Hematopoietic multipotent progenitor cell (in vitro differentiated cells): ENCODE measurements at places on chromosomes 1 and 21.
A peak's percentile ranks its signal among the peaks of the same experiment; 100 is the strongest.

GRCh38 chr1:218266356-218266755 is 18.7 kb upstream of the RRP15 start:
- DNase-seq: no peak

DNA sequence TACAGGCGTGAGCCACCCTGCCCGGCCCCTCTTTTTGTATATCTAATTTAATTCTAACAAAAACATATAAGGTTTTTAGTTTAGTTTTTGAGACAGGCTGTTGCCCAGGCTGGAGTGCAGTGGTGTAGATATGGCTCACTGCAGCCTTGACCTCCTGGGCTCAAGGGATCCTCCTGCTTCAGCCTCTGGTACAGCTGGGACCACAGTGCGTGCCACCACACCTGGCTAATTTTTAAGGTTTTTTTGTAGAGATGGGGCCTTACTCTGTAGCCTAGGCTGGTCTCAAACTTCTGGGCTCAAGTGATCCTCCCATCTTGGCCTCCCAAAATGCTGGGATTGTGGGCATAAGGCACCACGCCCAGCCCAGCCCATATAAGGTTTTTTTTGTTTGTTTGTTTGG is 18.8 kb downstream of the ENSA start:
- DNase-seq: no peak

DNA sequence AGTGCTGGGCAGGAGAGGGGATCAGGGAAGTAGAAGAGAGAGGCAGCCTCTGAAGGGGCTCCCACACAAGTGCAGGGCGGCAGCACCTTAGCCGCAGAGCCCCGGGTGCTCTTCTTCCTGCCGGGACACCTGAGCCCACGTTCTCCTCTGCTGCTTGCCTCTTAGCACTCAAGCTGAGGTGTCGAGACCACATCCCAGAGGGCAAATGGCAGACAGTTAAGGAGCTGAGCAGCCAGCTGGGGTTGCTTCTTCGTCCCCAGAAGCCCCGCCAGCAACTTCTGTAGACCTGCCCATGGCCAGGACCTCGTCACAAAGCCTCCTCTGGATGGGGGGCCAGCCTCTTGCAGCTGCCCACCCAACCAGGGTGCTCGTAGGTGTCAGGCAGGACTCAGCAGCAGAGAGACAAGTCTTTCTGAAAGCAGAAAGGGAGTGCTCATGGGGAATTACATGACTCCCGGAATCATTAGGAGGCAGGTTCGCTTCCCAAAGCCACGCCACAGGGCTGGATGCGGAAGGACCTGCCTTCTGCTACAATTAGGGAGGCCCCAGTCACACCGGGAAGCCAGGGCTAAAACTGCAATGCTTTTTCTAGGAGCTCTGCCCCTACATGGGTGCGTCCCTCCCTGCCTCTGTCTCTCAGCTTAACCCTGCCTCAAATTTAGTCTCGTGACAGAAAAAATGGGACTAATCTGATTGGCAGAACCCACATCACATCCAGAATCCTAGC is 141.4 kb upstream of the RAB4A start:
- DNase-seq: no peak

GRCh38 chr1:187491082-187491720 is 662.5 kb downstream of the PLA2G4A start:
- DNase-seq: no peak

DNA sequence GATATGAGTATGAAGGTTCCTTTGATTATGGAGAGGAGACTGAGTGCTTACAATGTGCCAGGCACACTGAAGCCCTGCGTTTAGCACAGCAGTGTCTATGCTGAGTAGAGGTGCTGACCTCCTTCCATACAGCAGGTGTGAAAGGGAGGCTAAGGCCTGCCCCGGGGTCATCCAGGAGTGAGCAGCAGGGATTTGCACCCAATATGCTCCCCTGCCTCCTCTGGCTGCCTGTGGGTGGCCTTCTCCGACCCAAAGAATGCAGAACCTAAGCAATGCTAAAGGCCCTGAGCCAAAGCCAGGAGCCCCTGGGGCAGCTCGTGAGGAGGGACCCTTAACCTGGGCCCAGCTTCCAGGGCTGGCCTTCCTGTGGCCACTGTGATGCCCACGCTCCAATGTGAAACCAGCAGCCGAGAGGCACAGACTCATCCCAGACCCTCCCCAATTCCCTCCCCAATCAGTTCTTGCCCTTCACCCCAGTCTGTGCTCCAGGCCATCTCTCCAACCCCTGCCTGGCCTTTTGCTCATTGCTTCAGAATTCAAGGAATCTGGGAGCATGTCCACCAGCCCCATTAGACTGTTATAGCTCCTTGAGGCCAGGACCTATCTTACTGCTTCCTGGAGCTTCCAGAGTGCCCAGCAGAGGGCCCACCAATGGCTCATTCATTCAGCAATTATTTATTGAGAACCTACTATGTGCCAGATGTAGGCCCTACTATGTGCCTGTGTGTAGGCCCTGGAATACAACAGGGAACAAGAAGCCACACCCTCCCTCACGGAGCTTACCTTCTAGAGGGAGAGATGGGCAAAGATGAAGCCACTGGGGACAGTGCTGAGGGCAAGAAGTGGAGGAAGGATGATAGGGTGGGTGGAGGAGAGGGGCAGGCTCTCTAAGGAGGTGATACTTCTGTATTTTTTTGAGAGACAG is 53.3 kb downstream of the TAS1R2 start:
- no peak for DNase-seq

DNA sequence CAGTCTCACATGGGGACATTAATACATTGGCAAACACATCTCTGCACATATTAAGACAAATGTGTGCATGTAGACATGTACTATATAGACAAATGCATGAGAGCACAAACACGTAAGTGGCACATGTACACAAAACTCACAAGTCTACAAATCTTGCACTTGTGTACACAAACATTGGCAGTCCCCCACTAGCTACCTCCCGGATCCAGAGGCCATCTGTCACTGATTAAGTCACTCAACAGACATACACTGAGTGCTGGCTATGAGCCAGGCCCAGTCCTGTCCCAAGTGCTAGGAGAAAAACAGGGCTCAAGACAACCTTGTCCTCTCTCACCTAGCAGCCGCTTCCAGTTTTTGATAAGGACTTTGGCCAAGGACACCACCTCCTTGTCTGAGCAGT is 7.0 kb downstream of the TCEA3 start:
- DNase-seq: no peak

DNA sequence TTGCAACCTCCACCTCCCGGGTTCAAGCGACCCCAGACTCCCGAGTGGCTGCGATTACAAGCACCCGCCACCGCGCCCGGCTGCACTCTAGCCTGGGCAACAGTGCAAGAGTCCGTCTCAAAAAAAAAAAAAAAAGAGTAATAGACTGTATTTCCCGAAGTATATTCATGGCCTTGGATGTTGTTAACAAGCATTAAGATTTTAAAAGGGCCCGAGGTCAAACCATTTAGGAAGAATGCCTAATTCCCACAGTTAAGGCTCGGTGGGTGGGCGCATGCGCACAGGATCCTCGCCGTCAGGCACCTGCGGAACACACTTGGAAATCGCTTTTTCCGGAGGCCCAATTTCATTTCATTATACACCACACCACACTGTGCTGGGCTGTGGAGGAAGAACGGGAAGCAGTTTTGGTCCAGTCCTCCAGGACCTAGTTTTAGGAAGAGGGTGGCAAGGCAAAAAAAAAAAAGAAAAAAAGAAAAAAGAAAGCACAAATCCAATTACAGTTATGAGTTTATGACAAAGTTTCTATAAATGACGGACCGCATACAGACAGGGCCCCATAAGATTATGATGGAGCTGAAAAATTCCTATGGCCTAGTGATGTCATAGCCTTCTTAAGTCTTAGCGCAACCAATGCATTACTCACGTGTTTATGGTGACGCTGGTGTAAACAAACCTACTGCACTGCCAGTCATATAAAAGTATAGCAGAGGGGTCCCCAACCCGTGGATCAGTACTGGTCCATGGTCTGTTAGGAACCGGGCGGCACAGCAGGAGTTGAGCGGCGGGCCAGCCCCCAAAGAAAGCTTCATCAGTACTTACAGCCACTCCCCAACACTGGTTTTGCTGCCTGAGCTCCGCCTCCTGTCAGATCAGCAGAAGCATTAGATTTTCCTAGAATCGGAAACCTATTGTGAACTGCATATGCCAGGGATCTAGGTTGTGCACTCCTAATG is 38.2 kb downstream of the H3-3A start:
- DNase-seq: peak; percentile 13

DNA sequence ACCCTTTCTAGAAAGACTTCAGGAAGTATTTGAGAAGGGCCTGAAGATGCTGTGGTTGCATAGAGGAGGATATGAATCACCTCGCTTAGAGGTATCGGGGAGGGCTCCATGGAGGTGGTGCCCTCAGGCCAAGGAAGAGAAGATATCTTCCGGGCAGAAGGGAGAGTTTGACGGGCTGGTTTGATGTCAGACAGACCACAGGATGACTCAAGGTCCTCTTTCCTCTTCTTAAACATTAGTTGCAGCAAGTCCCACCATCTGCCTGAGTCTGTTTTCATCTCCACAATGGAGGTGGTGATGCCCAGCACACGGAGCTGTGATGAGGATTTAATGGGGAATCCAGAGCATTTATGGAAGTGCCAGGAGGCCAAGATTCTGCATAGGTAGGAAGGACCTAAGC is 25.1 kb upstream of the RUNX3 start:
- DNase-seq: peak; percentile 56

- no peak for DNase-seq
Observed at GRCh38 chr1:91745640-91746373, 140.1 kb downstream of the TGFBR3 start.

DNA sequence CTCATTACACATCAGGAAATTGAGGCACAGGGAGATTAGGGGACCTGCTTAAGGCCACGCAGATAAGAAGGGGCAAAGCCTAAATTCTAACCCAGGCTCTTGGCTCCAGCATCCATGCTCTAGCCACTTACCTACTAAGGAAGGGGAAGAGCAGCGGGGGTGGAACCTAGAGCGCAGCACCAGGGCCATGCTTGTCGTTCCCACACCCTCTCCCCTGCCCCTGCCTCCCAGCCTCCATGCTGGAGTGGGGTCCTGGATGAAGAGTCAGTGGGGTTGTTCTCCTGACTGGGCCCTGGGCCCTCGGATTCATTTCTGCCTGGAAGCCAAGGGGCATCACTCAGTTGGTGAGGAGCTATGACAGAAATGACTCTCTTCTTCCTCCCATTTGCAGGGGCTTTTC is 133.3 kb downstream of the FOXD2 start:
- DNase-seq: no peak

GRCh38 chr1:7149080-7149838 is 364.0 kb downstream of the CAMTA1 start:
- DNase-seq: no peak

GRCh38 chr1:244356376-244356775 is 95.3 kb downstream of the ADSS2 start:
- DNase-seq: no peak

- DNase-seq: no peak
Observed at GRCh38 chr1:156463874-156464273, 36.7 kb downstream of the MEF2D start.

GRCh38 chr1:70358921-70359564 is 4.5 kb upstream of the ANKRD13C start:
- DNase-seq: no peak

DNA sequence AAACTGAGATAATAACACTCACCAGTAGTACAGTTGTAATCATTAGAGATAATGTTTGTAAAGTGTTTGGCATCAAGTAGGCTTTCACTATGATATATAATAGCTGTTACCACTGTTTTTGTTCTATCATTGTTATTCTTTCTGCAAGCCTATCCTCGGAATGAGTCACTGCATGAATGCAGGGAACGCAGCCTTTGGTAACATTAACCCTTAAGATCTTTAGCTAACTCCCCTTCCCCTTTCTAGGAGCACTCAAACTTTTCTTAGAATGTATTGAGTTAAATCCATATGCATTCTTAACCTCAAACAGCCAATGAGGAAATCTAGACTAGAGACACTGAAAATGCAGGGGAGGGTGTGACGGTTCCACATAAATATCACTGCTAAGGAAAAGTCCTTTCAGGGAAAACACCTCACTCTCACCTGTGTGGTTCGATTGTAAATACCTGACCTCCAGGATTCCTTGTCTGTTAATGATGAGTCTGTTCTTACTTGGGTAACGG is 467.3 kb downstream of the SETD4 start:
- no peak for DNase-seq

DNA sequence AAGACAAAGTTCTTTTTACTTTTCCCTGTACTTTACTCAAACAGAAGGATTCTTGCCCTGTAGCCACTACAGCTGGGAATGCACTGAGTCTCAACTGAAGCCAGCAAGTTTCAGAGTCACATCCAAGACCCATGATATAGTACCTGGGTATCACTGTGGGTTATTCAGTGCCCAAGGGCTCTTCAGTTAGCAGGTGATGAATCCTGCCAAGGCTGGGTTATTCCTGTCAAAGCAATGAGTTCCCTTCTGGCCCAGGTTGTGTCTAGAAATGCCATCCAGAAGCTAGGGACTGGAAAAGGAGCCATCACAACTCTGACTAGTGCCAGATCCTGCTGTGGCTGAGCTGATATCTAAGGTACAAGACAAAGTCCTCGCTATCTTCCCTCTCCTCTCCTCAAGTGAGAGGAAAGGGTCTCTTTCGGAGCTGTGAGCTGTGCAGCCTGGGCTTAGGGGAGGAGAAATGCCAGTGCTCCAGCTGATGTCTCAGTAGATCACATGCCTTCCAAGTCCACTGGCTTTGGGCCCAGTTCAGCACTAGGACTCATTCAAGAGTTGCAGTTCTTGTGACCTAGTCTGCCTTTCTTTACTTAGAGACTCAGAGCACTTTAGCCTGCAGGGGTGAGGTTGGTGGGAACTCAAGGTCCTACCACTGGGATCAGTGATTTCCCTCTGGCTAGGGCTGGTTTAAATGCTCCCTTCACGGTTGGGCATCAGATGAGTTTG is 369.4 kb downstream of the TBX15 start:
- DNase-seq: no peak

- no peak for DNase-seq
Observed at GRCh38 chr1:35555601-35556477, 1.4 kb downstream of the KIAA0319L start.

DNA sequence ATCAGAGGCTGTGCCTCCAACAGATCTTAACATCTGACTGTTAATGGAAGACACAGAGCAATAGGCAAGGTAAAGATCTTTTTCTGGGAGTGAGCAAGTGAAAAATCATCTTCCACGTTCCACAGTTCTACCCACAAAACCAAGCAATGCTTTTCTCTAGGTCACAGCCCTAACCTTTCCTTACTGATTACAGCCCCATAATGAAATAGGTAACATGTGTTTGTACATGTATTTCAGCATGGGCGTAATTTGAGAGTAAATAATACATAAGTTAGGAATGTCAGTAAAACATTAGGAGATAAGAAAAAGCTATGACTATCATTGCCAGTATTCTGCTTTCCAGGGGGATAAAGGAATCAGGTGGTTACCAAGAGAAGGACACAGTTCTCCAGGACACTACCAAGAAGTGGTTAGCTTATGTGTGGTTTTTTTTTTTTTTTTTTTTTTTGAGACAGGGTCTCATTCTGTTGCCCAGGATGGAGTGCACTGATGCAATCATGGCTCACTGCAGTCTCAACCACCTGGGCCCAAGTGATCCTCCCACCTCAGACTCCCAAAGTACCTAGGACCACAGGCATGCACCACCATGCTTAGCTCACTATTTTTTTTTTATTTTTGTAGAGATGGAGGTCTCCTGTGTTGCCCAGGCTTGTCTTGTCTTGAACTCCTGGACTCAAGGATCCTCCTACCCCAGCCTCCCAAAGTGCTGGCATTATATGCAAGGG is 72.0 kb downstream of the DAP3 start:
- DNase-seq: no peak

- peak; percentile 29 for DNase-seq
Observed at GRCh38 chr1:224357626-224358124, 996 bp downstream of the CNIH4 start.
